ENCODE measurements at places on chromosomes 2 and 18.

- DNase-seq = no peak
Observed at GRCh38 chr18:69795791-69796190, 151.9 kb downstream of the CD226 start.

- no peak for DNase-seq
Observed at GRCh38 chr2:53104263-53104662, 663.3 kb upstream of the CHAC2 start.

DNA sequence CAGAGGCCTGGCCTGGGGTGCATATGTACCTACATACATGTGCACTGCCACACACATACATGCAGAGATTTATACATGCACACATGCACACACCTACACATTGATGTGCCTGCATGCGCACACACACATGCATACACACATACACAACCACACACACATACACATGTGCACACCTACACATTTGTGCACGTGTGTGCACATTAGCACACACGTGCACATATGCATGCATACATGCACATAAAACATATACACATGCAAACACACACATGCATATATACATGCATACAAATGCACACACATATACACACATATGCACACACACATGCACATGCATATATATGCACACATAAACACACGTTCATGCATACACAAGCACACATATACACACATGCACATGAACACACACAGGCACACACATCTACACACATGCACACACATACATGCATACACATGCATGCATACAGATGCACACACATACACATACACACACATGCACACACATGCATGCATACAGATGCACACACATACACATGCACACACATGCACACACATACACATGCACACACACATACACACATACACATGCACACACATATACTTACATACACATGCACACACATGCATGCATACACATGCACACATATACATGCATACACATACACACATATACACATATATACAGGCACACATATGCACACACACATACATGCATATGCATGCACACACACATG, 23.6 kb upstream of the OTOS start:
- no peak for DNase-seq

DNA sequence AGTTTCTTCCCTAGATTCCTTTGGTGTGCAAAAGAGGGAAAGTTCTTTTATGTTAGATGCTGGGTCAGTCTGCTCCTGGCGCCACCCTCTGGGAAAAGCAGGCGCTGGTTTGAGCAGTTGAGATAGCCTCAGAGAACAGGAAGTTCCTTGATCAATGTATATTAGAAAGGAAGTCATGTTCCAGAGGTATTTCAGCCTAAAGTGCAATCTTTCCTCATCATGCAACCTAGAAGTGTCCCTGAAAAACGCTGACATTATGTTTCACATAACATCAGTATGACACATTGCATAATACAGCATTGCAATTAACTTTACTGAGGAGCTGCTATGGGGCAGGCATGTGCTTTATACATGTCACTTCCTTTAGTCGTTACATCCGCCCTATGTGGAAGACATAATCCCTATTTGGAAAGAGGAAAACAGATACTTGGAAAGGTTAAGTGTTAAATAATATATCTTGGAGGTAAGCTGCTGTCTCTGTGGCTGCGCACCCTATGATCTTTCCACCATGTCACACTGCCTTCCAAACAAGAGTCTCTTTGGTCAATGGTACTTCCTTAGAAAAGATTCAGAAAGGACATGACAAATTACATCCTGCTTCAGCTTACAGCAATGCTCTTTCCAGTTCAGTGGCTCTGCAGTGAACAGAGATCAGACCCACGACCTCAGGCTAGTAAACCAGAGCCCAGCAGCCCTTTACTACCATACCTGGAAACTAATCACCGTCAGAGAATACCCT, 369.7 kb downstream of the RAD51AP2 start:
- DNase-seq = no peak

- no peak for DNase-seq
Observed at GRCh38 chr2:148301362-148301761, 280.5 kb downstream of the MBD5 start.

- DNase-seq = no peak
Observed at GRCh38 chr18:8107426-8107825, 501.8 kb upstream of the RAB12 start.

GRCh38 chr18:76505614-76506013, 10.6 kb upstream of the ZNF516 start:
- DNase-seq = no peak

GRCh38 chr2:104501929-104502328, 352.0 kb upstream of the POU3F3 start:
- no peak for DNase-seq

DNA sequence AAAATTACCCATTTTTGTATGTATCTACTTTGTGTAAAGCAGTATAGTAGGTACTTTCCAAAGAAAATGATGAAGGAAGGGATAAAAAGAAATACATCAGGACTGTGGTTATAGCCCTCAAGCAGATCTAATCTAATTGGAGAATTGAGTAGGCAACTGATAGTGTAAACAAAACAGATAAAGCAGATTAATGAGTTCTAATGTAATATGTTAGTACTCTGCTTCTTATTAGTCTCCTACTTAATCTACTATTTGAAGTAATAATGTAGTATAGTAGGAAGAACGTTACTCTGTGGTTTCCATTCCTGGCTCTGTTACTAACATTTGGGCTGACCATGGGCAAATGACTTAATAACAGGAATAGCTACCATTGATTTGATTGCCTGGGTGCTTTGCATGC, 250.7 kb downstream of the ARHGAP15 start:
- no peak for DNase-seq

DNA sequence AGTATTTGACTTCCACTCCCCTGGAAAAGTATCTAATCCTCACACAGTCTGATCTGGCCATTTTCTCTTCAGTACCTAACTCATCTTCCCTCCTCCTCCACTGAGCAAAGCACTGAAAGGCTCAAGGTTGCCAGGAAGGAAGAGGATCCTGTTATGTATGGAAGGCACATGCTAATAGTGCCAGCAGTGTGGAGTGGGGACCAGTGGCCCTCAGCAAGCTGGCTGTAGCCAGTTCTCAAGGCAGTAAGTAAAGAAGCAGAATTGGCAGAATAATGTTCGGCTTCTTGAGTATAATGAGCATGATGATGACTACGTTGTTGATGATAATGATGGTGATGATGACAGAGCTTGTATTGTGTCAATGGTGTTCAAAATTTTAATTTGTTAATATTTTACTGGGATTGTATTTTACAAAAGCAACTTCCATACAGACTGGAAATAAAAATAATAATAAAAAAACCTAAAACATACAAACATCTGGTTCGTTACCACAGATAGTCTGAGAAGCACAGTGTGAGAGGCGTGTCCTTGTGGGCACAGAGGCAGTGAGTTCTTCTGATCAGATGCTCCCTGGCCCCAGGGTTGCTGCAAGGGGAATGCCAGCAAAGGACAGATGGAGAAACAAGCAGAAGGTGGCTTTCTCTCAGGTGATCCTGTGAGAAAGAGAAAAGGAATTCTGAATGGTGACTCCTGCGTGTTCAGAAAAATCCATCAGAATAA, 528.8 kb downstream of the CMPK2 start:
- no peak for DNase-seq

- DNase-seq = no peak
Observed at GRCh38 chr18:50695431-50696176, 124.2 kb downstream of the MRO start.

DNA sequence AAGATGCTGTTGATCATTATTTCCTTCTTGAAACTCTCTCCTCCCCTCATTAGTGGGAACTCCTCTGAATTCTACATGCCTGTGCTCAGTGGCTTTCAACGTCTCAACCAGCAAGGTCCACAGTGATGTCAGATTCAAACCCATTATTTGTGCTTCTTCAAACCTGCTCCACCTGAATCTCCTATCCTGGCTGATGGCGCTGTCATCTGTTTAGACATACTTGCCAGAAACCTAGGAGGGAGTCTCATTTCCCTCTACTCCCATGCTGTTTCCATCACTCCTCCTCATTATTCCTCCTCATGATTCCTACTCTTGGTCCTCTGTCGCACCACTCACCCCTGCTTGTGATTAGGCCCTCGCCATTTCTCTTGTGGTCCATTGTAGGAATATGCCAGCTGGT, 2.9 kb upstream of the LPIN2 start:
- no peak for DNase-seq

GRCh38 chr2:238081561-238081960, 18.6 kb upstream of the ESPNL start:
- no peak for DNase-seq

- DNase-seq = no peak
Observed at GRCh38 chr2:207319316-207319715, 153.6 kb upstream of the KLF7 start.

DNA sequence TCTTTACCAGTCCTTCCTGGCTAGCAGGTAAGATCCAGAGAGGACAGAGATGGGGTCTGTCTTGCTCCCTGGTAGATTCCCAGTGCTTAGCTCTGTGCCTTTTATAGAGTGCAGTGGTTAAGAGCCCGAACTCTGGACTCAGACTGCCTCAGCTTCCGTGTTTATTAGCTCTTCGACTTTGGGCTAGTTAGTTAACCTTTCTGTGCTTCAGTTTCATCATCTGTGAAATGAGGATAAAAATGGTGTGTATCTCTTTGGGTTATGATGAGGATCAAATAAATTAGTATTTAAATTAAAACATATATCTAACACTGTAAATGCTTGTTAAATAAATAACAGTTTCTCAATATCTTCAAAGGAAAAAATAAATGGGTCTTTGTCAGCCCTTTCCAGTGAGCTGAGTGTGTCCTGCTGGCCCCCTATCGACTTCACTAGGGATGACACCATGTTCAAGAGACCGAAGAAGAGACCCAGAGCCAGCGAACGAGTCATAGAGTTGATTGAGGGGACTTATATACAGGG, 38.2 kb downstream of the CERS6 start:
- no peak for DNase-seq

GRCh38 chr2:46446871-46447568, 32.3 kb upstream of the TMEM247 start:
- DNase-seq = no peak

GRCh38 chr2:201158111-201158929, 24.6 kb upstream of the CASP10 start:
- no peak for DNase-seq

GRCh38 chr2:84925336-84925723, 19.9 kb downstream of the TMSB10 start:
- no peak for DNase-seq

GRCh38 chr2:67070826-67071225, 326.3 kb upstream of the ETAA1 start:
- DNase-seq = no peak

DNA sequence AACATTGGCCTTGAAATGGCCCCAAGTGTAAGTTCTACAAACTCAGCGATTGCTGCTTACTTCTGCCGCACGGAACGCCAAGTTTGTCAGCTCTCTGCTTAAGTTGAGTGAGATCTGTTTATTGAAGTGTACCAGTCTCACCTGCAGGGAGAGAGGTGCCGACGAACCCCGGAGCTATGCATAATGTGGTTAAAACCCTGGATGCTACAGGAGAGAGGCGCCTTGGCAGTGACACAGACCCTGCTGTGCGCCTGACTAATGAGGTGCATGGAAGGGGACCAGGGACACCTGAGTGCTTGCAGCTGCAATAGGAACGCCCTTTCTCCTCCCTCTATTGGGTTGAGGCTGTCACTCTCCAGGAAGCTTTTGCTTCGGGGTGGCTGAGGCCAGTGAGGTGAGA, 979 bp downstream of the SLC9A2 start:
- no peak for DNase-seq

- no peak for DNase-seq
Observed at GRCh38 chr2:219658196-219658846, 30.9 kb downstream of the SLC4A3 start.

DNA sequence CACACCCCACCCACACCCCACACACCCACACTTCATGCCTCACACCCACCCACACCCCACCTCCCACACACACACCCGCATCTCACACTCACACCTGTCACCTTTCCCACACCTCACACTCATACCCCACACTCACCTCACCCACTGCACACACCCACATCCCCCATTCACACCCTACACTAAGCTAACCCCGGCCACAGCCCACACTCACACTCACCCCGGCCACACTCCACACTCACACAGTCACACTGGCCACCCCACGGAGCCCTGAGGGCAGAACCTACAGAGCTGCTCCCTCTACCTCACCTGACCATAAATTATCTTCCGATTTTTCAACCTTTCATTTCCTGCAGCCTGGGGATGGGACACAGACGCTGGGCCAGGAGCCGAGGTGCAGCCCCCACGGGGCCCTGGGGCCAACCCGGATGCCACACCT, 241.3 kb downstream of the HDAC4 start:
- no peak for DNase-seq

DNA sequence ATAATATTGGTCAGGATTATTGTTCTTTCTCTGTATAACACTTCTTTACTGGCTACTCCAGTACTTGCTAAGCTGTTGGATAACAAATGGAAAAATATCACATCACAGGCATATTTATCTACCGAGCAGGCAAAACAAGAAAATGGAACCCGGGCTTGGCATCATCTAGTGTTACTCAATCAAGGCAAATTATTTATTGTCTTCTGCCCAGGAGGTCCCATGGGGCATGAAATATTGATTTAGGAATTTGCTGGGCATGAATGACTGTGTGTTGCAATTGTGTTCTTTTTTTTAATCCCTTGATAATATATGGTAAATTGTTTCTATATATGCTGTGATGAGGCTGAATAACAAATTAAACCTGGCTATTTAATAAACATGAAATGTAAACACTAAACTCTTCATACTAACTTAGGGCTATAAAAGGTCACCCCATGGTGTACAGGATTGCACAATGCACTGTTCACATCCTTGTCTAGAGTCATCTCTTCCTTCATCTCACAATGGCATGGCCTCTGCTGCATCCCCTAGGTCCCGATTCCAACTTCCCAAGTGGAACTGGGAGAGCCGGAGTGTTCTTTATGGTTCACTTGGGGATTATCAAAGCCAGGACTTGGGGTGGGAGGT, 2.2 kb upstream of the PARD3B start:
- DNase-seq = no peak

DNA sequence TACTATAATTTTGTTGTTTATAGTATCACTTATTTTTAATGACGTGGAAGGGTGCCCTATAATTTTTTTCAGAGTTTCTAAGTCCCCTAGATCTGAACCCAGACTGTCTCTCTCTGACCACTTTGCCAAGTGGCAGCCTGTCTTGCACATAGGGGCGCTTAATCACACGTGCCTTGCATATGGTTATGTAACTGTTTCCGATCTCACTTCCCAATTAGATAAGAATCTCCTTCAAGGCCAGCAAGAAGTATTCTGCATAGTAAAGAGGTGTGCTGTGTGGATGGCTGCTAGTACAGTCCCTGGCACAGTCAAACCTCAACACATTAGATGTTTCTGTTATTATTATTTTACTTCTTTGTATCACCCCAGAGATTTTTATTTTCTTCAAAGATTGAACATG, 197.8 kb upstream of the SIX2 start:
- no peak for DNase-seq

- DNase-seq = no peak
Observed at GRCh38 chr2:20196657-20197161, 28.2 kb downstream of the SDC1 start.

Data from activated CD8-positive, alpha-beta memory T cell treated with anti-CD3 and anti-CD28 coated beads for 48 hours (primary cell).